ENCODE measurements at places on chromosomes 2 and 18. TPM values are rescaled to one million over a fixed set of nuclear protein-coding genes. Genes with fewer than 3 reads are reported as not detected.

DNA sequence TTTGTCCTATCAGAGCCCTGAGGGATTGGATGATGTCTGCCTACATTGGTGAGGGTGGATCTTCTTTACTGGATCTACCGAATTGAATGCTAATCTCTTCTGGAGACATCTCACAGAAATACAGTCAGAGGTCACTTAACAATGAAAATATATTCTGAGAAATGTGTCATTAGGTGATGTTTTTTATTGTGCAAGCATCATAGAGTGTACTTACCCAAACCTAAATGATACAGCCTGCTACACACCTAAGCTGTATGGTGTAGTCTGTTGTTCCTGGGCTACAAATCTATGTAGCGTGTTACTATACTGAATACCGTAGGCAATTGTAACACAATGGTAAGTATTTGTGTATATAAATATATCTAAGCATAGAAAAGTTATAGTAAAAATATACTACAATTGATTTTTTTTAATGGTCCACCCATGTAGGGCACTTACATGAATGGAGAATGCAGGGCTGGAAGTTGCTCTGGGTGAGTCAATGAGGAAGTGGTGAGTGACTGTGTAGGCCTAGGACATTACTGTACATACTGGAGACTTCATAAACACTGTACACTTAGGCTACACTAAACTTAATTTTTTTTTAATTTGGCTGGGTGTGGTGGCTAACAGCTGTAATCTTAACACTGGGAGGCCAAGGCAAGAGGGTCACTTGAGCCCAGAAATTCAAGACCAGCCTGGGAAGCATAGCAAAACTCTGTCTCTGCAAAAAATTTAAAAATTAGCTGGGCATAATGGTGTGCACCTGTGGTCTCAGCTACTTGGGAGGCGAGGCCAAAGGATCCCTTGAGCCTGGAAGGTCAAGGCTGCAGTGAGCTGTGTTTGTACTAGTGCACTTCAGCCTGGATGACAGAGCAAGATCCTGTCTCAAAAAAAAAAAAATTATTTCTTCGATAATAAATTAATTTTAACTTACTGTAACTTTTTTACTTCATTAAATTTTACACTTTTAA lies 226.3 kb upstream of the UBE2E3 start:
- DNase-seq = no peak

Gene HMSD
- 55.4 TPM for total RNA-seq

Gene COPS8
- total RNA-seq = 44.1 TPM

- no peak for DNase-seq
Observed at GRCh38 chr2:168874368-168875054, 15.7 kb downstream of the SPC25 start.

Gene ACADL
- not detected for total RNA-seq

- no peak for DNase-seq
Observed at GRCh38 chr2:150647943-150648342, 160.5 kb upstream of the RND3 start.

DNA sequence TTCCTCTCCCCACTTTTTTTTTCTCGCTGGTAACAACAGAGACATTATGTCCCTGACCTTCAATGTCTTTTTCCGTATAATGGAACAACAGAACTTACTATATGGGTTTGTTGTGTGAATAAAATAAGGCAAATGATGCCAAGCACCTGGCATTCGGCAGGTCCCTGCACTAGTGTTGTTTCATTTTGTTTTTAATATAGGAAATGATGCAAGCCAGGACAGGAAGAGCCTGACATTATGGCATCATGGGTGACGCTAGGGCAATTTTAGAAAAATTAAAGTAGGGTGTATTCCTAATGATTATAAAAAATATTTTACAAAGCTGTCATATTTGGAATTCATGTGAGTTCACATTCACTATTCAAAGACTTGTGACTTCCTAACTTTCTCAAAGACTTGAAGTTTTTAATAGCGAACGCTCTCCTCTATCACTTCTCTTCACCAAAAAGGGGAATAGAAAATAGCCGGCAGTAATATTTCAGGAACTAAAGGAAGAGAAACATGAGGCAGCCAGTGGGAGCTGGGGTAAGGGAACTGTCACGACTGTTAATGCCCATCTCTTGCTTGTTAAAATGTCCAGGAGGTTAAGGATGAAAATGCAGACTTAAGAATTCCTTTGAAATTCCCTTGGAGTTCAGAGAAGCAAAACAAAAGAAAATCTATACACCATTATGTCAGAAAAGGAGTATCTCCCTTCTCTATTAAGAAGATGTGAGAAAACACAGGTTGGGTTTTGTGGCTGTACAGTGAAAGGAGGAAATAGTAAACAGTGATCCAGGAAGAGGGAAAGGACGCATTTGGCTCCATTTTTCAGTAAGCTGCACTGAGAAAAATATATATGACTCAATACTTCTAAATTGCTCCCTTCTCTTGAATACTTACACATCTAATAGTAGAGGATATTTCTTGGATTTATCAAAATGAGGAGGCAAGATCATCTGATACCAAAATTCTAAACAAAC lies 60.2 kb downstream of the DPP4 start:
- no peak for DNase-seq

Gene RGPD3
- total RNA-seq = 0.92 TPM

DNA sequence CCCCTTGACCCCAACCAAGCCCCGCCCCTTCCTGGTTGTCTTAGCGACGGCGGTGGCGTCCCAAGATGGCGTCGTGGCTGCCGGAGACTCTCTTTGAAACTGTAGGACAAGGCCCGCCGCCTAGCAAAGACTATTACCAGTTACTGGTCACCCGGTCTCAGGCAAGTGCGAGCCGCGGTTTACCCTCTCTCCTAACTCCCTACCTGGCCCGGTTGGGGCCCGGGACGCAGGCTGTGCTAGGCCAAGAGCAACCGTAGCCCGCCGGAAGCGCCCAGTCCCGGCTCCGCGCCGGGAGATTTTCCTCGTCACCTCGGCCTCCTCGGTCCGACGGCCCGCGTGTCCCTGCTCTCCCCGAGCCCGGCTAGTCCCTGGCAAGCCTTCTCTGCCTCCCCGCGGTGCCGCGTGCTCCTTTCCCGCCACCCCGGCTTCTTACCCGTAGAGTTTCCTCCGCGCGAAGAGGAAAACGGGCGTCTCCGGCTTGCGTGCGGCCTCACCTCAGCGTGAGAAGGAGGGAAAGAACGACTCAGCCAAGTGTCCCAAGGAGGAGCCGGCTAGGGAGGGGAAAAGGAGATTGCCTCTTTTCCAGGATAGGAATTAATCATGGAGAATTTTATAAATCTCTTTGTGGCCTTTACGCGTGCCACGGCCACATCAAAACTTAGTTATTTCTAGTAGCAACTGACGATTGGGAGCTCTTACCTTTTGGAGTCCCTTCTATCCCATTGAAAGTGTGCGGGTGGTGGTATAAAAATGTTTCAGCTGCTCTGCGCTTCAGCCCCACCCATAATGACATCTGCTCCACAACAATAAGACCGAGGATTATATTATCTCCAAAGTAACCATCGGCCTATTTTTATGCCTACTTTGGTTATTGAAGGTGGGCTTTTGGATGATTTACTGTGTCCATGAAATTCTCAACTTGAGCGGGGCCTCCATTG lies at the start of gene FBXO36:
TSS of gene FBXO36 (plus strand) at position 55 of the 938 bp plus-strand sequence. CDS start at position 66, 11 bp downstream.
- DNase-seq = peak; percentile 88

DNA sequence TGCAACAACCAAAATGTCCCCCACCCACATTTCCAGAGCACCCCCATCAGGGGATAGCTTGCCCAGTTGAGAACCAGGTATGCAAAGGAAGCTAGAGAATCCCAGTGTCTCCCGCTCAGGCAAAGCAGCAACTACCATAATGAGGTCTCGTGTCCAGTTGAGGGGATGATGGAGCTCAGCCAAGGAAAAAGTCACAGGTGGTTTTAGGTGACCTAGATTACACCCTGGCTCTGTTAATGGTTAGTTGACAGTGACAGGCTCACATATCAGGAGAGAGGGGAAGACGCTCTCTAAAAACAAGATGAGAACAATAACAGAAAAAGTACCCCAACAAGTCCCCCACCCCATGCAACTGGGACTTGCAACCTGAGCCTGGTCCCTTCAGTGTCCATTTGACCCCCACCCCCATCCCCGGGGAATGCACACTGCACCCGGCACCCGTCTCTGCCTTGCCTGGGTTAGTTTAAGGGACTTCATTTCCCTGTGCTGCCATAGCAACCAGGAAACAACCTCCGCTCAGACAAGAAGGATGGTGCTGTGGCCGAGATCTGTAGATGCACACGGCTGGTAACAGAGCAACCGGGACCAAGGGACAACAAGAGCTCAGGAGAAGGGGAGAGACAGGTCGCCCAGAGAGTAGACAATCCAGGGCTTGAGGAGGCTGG lies at the start of gene KIAA2012:
TSS of gene KIAA2012 (plus strand) at position 519 of the 665 bp plus-strand sequence. CDS start 373 bp downstream, outside the sequence.
- no peak for DNase-seq

Gene DNAJC10
- 67.7 TPM for total RNA-seq

GRCh38 chr2:63827749-63828148 lies 13.9 kb upstream of the UGP2 start:
- no peak for DNase-seq

GRCh38 chr2:47654790-47655562 lies 128.0 kb upstream of the MSH6 start:
- no peak for DNase-seq

- no peak for DNase-seq
Observed at GRCh38 chr18:42163321-42163720, 208.3 kb downstream of the PIK3C3 start.

DNA sequence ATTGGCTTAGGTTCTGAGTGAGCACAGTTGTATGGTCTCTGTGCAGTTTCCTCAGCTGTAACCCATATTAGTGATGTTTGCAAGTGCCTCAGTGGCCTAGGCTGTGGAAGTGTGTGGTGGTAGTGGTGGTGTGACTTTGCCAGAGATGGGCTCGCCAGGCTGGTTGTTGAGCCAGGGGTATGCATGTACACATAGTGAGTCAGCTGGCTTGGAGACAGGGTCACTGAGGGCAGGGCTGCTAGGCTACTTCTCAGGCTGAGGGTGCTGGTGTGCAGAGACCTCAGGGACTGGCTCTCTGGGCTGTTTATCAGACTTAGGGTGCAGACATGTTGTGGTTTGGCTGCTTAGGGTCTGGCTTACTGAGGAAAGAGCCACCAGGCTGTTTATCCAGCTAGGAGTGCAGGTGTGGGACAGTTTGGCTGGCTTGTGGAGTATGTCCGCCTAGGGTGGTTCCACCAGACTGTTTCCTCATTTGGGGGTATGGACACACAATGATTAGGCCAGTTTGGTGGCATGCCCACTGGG lies 15.0 kb downstream of the APLF start:
- DNase-seq = no peak

Gene TACR1
- not detected for total RNA-seq

DNA sequence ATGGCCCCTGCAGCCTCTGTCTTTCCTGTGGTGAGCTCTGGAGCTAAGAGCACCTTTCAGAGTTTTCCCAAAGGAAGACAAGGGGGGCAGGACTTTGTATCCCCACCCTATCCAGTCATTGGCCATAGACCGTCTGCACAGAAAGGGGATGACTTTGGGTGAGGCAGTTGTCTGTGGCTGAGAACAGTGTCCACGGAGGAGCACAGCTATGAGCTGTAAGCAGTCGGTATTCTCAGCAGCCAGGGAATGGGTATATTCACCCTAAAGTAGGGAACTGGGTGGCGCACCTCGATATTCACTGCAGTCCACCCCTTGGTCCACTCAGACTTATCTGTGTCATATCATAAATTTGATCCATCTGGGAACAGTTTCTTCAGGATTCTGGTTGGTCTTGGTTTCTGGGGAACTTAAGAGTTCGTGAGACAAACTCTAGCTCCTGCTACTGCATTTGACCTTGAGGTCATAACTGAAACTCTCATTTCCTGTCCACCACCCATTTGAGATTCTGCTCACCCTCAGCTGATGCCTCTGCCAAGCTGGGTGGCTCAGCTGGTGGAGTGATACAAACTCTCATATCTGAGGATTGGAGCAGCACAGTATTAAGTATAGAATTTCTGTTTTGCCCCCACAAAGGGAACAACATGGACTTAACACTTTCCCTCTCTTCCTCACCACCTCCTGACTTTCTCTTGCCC lies 45.2 kb upstream of the SCG2 start:
- no peak for DNase-seq

Measured in natural killer cell treated with Interleukin-12 subunit alpha and Interleukin-12 subunit beta and Interleukin-15 and Interleukin-18, amount 100 ng/mL, for 72 hours (primary cell).